B cell (primary cell): ENCODE measurements at places on chromosomes 5 and 9. TPM values are rescaled to one million over a fixed set of nuclear protein-coding genes. Genes with fewer than 3 reads are reported as not detected.

Gene STARD4
- polyA plus RNA-seq, result 7.6 and 19.2 TPM in 2 replicates

- no peak overlapping the region for H3K27ac ChIP-seq
- no peak overlapping the region for H3K4me3 ChIP-seq
- H3K27me3 ChIP-seq, result peaks cover 23% of the 10 kb centered on the region
These were observed 1.7 kb upstream of the PTPN3 start for GRCh38 chr9:109499631-109500410.

- H3K36me3 ChIP-seq, result peaks cover 9% of the 10 kb centered on the region
- peak overlapping the region; percentile 25 for H3K4me3 ChIP-seq
- no peaks in the 10 kb centered on the region for H3K27me3 ChIP-seq
These were observed 87.1 kb downstream of the EHMT1 start for GRCh38 chr9:137705906-137706305.

- H3K27ac ChIP-seq, result no peak overlapping the region
- H3K36me3 ChIP-seq, result no peaks in the 10 kb centered on the region
- H3K4me3 ChIP-seq, result no peak overlapping the region
- peaks cover 23% of the 10 kb centered on the region for H3K27me3 ChIP-seq
- H3K4me1 ChIP-seq, result peaks cover 11% of the 10 kb centered on the region
These were observed 8.5 kb upstream of the ACSL6 start for GRCh38 chr5:132019857-132020555.

- DNase-seq, result no peak
- no peak overlapping the region for H3K4me3 ChIP-seq
- no peaks in the 10 kb centered on the region for H3K4me1 ChIP-seq
- no peaks in the 10 kb centered on the region for H3K27me3 ChIP-seq
- no peaks in the 10 kb centered on the region for H3K36me3 ChIP-seq
These were observed 142.8 kb downstream of the TMEM38B start for GRCh38 chr9:105836936-105837660.

DNA sequence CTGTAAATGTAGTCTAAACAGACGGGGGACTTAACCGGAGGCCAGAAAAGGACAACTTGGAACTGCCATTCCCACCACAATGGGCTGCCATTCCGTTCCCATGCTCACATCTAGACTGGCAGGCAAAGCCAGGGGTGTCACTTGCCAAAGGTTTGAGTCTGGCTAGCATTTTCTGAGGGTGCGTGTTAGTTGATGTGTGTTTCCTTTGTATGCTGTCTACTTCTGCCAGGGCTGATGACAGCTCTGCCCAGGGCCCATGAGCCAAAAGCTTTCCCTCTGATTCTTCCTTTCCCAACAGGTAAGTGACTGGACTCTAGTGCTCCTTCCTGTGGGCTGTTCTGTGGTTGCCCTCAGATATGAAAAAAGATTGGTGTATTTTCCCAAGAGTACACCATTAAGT, 68.0 kb downstream of the ZNF608 start:
- no peaks in the 10 kb centered on the region for H3K27me3 ChIP-seq
- no peak for DNase-seq
- no peaks in the 10 kb centered on the region for H3K36me3 ChIP-seq
- H3K4me1 ChIP-seq, result peaks cover 16% of the 10 kb centered on the region

Gene LRRC14B
- 0.06 and 0.26 TPM in 2 replicates for polyA plus RNA-seq

Gene C5orf24
- polyA plus RNA-seq, result 13.0 and 21.1 TPM in 2 replicates

Gene SEMA6A
- 0.07 TPM in 1 of 2 replicates, not detected in the other for polyA plus RNA-seq
